ENCODE measurements at places on chromosomes 7 and 10.

DNA sequence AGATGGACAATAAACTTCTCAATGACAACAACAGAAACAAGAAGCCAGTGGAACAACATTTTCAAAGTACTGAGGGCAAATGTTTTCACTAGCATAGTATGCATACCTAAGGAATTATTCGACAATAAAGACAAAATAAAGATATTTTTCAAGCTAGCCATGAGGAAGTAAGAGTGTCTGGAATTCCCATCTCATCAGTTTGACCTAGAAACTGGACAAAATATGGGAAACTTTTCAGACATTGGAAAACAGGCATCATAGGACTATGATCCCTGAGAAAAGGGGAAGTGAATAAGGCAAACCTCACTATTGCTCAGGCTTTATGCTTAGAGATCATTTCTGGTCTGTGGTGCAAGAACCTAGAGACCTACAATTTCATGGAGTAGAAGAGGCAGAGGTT, 86.3 kb downstream of the OAT start:
- DNase-seq: peak; percentile 73

DNA sequence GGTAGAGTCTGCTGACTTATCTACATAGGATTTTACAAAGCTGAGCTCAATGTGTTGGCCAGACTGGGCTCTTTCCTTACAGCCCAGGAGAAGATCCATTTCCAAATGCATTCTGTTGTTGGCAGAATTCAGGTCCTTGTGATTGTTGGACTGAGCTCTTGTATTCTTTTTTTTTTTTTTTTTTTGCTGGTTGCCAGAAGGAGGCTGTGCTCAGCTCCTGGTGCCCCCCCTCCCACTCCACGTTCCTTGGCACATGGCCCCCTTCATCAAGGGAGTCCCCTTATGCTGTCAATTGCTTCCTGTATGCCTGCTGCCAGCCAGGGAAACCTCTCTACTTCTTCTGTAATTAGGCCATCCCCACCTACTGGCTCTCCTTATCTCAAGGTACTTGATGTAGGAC, 518.1 kb upstream of the AKR1E2 start:
- DNase-seq: peak; percentile 51

DNA sequence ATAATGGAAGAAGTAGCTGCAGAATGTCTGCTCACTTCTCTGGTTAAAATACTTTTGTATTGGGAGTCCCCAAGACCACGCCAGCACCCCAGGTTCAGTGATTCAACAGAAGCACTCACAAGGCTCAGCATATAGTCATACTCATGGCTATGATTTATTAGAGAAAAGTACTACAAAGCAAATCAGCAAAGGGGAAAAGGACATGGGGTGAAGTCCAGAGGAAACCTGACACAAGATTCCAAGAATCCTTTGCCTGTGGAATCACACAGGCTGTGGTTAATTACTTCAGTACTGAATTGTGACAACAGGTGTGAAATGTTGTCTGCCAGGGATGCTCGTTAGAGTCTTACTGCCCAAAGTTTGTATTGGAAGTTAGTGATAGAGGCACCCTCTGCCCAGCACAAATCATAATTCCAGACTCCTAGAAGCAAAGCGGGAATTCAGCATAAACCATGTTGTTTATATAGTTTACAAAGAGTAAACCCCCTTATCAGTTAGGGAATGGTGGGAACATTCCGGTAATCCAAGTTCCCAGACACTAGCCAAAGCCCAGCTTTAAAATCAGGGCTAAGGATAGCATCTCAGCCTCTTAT, 79.4 kb downstream of the HYCC1 start:
- DNase-seq: peak; percentile 39

DNA sequence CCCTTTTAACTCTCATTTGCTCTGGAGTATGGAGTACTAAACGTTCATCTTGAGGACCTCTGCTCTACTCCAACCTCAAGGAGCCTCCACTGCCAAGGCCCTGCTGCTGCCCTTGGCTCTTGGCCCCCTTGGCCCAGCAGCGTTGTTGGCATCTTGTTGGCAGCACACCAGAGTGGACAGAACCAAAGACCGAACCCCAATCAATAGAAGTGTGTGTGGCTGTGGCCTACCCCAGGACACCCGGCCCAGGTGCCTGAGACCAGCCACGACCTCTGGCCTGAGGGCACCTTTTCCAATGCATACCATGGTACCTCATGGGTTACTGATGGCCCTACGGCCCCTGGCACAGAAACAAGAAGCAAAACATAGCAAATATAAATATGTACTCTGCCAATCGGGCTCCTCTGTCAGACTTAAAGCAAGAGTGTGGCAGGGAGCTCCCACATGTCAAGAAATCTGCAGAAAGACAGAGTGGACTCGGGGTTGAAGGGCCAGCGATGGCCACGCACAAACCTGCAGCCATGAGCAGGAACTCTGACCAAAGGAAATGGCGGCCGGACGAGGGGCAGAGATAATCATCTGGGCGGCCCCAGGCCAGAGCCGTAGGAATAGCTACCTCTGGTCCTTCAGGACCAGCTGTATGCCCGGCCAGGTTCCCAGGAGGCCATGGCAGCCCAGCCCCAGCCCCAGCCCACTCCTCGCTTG, 2.9 kb downstream of the NPC1L1 start:
- no peak for DNase-seq

- DNase-seq: no peak
Observed at GRCh38 chr7:130995252-130996081, 261.5 kb upstream of the KLF14 start.

GRCh38 chr7:18313965-18314364, 181.6 kb upstream of the HDAC9 start:
- peak; percentile 25 for DNase-seq

DNA sequence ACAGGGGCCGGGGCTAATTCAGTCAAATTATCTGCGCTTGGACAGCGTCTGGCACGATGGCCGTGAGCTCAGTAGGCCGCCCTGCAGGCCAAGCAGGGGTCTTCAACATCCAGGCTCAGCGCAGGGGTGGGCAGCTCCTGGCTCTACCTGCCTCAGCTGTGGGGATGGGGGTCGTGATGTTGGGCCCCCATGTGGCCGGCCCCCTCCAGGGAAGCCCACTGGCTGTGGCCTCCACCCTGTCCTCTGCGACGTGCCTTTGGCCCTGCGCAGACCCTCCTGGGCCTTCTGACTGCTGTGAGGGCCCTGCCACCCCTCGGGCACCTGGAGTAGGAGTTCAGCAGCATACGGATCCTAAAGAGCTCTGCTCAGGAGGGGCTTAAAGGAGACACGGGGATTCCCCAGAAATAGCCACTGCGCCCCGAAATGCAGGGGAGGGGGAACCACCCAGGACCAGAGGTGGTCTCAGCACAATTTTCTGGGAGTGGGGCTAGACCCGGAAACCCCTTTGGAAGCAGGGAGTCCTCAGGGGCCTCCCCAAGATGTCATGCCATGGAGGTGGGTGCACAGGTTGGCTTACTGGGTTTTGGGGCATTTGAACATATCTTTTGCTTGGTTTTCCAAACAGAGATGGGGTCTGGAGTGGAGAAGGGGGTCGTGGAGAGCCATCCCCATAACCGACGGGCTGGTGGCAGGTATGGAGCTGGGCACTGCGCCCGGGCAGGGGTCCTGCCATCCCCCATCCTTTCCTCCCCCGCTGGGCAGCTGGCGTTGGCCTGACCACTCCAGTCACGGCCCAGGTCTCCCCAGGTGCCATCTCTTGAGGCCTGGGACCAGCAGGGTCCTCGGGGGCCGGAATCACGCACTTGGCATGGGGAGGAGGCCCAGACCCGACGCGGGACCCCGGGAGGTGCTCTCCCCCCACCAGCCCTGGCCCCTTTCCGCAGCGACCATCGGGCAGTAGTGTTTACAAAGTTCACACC, 4.0 kb upstream of the ADAP1 start:
- DNase-seq: no peak

DNA sequence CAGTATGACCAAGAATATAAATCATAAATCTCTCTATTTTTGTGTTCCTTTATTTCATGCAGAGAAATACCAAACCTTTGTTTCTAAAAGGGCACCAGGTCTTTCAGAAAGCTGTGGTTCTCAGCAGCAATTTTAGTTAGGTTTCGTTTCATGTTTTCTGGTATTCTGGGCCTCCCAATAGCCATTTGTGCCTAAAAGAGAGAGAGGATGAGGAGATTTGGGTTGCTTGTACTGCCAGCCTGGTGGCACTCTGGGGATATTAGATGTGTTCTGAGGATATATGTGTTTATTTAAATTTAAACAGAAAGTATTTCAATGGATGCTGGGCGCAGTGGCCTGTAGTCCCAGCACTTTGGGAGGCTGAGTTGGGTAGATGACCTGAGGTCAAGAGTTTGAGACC, 471.7 kb downstream of the AUTS2 start:
- no peak for DNase-seq

- no peak for DNase-seq
Observed at GRCh38 chr7:105216786-105217185, 171.9 kb downstream of the SRPK2 start.

- DNase-seq: peak; percentile 65
Observed at GRCh38 chr7:23469150-23469960, 936 bp downstream of the IGF2BP3 start.

DNA sequence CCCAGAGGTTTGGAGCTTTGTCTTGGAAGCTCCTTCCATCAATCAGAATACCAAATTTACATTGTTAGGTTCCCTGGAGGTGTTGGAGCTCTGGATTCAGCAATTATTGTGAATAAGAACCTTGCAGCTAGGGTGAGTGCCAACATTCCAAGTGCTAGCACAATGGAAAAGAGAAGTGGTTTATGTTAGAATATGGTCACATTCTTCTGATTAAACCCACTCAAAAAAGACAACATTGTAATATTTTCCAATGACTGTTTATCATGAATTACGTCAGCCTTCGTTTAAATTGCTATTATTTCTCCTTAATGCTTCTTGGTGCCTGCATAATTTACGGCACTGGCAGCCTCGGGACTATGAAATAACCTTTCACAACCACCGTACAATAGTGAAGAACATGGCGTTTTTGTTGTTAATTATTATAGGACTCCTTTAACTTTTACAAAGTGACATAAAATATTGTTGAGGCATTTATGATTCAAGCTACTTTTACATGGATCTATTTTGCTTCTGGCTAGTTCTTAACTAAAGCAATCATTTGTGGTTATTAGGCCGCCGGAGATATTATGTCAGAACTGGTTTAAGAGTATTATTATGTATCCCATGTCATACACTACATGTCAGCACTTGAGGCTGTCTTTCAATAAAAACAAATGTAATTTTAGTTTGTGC, 117.7 kb downstream of the ARID5B start:
- peak; percentile 85 for DNase-seq

DNA sequence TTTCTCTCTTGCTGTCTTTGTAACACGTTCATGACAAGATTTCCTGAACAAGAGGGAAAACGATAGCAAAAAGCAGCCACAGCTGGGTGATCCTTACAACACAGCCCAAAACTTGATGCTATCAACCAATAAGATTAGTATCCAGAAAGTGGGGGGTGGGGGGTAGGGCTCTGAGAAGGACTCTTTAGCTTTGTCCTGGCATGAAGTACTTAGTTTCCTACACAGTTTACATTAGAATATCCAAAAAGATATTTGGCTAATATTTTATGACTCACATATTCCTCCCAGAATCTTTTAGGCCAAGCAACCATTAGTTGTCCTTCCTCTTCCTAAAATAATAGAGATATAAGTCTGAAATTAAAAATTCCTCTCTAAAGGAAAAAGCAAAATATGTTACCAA, 22.9 kb upstream of the LRRC17 start:
- DNase-seq: peak; percentile 73

- DNase-seq: no peak
Observed at GRCh38 chr10:116486770-116487448, 58.8 kb upstream of the PNLIP start.

DNA sequence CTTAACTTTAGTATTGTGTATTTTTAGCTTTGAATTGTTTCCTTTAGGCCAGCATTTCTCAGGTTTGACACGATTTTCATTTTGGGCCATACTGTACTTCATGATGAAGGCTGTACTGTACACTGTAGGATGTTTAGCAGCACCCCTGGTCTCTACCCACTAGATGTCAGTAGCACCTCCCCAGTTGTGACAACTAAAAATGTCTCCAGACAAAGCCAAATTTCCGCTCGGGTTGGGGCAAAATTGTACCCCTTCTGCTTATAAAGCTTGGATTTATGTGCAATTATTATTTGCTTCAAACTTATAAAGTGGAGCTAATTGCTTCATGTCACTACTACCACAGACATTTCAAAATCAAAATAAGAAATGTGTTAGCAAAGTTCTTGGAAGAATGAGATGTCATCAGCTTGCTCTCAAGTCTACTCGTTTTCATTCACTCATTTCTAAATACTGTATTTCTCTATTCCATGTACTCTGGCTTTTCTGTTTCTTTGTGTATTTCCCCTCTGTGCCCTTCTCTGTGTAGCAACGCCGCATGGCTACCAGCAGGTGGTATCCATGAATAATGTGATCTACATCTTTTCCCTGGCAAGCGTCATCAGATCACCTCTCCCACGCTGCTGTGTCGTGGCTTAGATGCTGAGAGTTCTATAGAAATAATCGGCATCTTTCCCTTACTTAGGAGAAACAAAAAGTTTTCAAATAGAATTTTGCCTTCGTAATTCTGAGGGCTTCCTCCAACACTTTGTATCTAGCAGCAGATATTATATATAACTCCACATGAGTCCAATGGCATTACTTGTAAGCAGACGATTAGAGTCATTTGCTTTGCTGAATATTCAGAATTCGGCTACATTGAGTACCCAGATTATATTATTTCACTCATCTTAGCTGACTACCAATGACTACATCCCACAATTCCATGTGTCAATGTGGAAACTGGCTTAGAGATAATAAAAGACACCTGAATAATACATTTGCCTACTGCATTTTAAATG, 47.8 kb upstream of the CALCR start:
- DNase-seq: peak; percentile 19

DNA sequence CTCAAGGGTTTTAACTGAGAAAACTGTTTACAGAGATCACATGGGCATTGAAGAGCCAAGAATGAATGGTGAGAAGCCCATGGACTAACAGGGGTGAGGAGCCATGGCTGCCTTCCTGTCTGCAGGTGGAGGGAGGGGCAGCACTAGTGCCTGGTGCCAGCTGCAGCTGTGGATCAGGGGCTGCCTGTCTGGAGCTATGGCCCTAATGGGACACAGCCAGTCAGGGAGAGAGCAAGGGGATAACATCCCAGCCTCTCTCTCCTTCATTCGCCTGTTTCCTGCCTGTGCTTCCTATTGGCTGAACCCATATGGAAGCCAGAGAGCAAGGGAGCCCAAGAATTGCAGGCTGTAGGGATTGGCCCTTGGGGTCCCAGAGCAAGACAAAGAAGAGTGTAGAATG, 125.8 kb upstream of the GAD2 start:
- no peak for DNase-seq

GRCh38 chr7:44071726-44072363, 6.5 kb upstream of the PGAM2 start:
- no peak for DNase-seq

DNA sequence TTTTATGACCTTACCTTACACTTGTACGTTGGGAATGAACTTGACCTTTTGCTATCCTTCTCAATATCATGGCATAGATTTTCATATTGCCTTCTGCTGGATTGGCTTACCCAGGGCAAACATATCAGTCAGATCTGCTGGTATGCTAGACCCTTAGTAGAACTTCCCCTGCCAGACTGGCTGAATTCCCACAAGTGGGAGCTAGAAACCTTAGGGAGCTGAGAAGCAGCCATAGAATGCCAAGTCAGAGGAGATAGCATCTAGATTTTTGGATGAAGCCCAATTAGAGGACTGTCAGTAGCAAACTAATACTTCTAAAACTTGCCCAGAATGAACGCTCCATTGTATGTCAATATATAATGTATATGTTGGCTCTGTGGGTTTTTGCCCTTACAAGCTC, 385.0 kb downstream of the NXPH1 start:
- DNase-seq: no peak

- DNase-seq: no peak
Observed at GRCh38 chr10:107585630-107586029, 421.1 kb upstream of the SORCS1 start.

Data from muscle of leg (tissue), 16 donors.